Right kidney (tissue), 9 donors: ENCODE measurements at places on chromosomes 12 and 14.

DNA sequence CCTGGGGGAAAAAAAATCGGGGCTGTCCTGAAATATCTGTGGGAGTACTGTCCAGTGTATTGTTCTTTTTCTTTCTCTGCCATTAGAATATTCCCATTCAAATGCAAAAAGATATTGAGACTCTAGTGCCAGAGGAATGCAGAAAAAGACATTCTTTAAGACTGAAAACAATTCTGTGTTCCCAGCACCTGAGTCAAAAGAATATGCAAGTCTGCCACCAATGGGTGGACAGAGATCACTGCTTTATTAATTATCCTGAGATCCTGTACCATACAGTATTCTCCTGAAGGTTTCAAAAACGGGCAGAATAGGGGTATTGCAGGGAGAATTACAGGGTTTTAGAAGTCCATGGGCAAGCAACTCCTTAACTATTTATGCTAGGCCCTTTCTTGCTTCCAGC lies 361.8 kb downstream of the C12orf50 start:
- no peak for DNase-seq

GRCh38 chr14:90883782-90884181 lies 67.6 kb upstream of the TTC7B start:
- no peak for DNase-seq

DNA sequence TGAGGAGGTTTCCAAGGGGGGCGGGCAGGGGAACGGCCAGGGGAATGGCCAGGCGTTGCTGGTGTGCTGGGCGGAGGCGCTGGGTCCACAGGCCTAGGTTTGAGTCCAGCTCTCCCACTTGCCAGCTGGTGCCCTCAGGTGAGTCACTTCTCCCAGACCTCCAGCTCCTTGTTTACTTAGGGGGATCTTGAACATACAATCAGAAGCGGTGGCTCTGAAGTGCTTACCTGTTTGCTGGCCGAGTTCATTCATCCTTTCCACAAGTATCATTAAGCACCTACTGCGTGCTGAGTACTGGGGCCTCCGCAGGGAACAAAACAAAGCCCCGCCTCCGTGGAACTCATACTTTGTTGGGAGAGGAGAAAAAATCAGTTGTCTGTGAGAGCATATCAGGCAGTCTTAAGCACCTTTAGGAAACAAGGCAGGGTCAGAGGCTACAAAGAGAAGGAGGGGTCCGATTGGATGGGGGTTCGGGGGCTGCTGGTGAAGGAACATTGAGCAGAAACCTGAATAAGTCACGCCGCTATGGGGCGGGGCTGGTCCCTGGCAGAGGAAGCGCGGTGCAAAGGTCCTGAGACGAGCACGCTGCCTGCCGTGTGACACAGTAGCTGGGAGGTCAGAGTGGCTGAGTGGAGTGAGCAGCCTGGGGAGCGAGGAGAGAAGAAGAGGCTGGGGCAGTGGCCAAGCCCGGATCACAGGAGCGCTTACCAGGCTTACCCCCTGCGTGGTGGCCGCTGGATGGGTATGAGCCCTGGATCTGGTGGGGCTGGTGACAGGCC lies 15.1 kb downstream of the MVK start:
- DNase-seq, result no peak

DNA sequence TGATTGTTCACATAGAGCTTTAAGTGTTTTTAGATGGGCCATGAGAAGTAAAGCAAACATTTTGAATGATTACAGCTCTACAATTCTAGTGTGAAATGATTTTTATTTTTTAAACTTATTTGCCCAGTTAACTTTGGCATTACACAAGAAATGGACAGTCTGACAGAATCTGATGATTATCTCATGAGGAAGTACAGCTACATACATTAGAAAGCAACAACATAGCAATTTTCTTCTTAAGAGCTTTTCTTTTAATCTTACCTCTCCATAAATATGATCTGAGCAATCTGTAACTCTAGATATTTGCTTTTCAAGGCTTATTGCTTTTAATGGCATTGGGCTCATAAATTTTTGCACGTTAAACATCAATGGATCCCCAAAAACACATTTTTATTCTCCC lies 26.5 kb upstream of the PPP1R12A start:
- no peak for DNase-seq

- no peak for DNase-seq
Measured at GRCh38 chr12:51863363-51863932, 14.9 kb upstream of the FIGNL2 start.

DNA sequence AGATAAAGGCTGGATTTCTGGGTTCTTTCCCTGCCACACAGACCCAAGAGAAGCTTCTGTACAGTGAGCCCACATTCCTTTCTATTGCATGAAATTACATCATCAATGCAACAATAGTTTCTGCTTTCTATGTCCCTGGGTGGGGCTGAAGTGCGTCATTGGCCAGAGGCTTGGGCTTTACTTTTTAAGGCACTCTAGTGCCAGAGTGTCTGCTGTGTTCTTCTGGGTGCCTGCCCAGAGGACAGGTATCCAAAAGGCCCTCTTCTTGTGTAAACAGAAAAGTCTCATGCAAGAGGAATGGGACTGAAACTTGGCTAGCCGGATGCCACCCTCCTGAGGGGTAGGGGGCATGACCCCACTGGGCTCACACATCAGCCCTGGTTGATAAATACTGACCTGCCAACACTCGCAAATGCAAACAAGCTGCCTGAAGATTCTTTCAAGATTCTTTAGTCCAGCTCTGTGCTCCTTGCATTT lies 5.9 kb downstream of the KRT86 start:
- no peak for DNase-seq

DNA sequence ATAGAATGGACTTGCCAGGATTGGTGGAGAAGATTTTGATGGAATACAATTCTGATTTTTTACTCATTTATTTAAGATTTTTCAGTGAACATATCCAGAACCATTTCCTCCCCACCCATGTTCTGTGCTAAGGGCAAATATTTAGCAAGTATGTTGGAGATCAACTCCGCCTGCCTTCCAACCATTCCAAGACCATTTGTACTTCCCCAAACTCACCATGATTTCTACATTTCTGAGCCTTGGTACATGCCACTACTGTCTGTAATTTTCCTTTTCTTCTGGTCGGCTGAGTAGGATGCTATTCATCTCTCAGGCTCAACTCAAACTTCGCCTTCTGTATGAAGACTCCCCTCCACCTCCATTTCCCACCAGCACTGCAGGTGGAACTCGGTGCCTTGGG lies 150.6 kb downstream of the NTF3 start:
- DNase-seq, result no peak

DNA sequence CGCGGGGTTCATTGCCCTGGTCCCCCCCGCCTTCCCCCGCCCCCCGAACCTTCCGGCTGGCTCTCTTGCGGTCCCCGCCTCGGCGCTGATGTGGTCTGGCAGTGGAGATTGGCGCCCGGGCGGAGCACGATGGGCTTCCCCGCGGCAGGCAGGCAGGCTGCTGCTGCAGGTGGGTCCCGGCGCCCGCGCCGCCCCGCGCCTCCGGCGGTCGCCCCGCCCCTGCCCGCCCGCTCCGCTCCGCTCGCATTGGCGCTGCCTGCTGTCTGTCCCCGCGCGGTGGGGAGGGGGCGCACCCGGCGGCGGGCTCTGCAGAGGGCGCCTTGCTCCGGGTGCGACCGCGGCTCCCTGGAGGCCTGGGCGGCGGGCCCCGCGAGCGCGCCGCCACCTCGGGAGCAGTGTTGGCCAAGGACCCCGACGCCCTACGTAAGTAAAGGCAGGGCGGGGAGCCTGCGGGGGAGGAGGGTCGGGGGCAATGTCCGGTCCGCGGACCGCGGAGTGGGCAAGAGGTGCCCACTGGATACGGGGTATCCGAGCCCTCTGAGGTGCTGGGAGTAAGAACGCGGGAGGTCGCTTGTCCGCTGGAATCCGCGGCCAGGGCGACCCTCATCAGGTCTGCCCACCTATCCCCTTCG lies at the start of gene AKAP5:
Gene AKAP5 (plus strand): TSS at position 309 of the 632 bp plus-strand sequence. CDS start 2,896 bp downstream, outside the sequence.
- peak; percentile 74 for DNase-seq

- no peak for DNase-seq
Measured at GRCh38 chr14:25622763-25623162, 572.8 kb upstream of the STXBP6 start.

- no peak for DNase-seq
Measured at GRCh38 chr14:90349739-90350138, 18.0 kb upstream of the NRDE2 start.

DNA sequence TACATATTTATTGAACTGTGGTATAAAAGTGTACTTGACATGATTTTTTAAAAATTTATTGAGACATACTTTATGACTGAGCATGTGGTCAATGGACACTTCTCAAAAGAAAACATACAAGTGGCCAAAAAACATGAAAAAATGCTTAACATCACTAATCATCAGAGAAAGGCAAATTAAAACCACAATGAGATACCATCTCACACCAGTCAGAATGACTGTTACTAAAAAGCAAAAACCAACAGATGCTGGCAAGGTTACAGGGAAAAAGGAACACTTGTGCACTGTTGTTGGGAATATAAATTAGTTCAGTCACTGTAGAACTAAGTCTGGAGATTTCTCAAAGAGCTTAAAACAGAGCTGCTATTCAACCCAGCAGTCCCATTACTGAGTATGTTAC lies 1177.6 kb downstream of the GALC start:
- DNase-seq, result no peak

GRCh38 chr14:105485739-105486162 lies 935 bp upstream of the CRIP1 start:
- DNase-seq, result peak; percentile 72

DNA sequence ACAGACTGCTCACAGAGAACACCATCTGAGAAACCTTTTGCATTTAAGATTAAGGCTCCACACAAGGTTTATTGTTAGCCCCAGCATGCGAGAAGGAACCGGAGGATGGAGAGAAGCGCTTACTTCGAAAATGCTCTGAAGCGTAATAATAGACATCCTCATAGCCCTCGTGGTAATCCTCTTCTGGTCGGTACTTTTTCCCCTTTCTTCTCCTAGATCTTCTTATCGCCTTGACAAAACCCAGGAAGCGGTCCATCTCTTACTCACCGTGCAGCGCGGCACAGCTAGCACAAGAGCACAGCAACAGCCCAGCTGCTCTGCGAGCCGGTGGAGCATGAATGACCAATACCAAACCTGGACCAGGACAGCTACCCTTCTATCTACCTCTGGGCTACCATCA lies 125.1 kb upstream of the GRIP1 start:
- peak; percentile 13 for DNase-seq

DNA sequence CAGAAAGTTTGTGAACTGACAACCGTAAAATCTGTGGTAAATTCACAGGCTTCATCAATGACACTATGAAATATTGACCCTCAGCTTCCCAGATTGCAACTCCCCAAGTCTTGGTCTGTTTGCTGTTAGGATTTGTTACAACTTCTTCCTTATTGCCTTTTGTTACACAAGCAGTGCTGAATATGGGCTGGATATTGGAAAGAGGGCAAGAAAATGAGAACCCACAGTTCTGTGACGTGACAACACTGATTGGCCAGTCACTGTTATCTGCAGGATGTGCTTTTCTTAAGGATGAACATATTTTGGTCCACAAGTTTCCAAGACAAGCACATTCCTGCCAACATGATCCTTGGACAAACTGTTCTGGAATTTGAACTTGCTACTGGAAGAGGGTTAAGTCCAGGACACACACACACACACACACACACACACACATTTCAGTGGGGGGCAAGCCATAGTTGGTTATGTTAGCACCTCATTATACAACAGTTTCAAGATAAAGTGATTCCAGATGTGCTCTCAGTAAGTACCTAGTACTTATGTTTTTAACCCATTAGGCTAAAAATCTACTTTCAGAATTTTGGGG lies 16.6 kb upstream of the SLC38A2 start:
- no peak for DNase-seq

- no peak for DNase-seq
Measured at GRCh38 chr12:80219345-80219744, 120.0 kb downstream of the OTOGL start.

DNA sequence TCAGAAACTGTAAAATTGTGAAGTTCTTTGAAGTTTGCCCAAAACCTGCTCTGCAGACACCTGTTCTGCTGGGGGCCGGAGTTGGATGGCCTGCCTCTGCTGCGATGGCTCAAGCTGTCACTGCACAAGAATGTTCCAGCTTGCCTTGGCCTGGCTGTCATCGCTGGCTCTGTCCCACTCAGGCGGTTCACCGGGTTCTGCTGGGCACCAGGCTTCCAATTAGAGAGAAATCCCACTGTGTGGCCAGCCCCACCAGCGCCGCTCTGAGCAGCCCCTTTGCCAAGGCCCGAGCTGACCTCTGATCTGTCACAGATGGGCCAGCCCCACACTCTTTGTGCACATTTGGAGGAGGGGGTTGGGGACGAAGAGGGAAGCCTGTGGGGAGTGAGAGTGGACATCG lies 71.7 kb upstream of the GPATCH2L start:
- no peak for DNase-seq

- no peak for DNase-seq
Measured at GRCh38 chr12:115799610-115800009, 477.9 kb downstream of the MED13L start.

GRCh38 chr12:14367040-14367661 lies 1.7 kb downstream of the ATF7IP start:
- DNase-seq, result peak; percentile 49

- DNase-seq, result no peak
Measured at GRCh38 chr12:99976762-99977161, 8.0 kb downstream of the ANKS1B start.

DNA sequence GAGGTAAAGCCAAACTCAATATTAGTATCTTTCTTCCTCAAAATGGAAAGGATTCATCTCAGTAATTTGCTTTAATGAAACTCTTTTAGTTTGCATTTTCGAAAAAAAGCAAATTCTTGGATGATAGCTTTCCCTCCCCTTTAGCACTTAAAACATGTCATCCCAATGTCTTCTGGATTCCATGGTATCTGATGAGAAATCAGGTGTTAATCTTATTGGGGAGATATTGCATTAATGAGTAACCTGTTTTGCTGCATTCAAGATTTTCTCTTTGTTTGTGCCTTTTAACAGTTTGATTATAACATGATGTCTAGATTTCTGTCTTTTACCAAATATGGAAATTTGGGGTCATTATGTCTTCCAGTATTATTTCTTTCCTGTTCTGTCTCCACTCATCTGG lies 405.1 kb upstream of the FOXG1 start:
- no peak for DNase-seq

DNA sequence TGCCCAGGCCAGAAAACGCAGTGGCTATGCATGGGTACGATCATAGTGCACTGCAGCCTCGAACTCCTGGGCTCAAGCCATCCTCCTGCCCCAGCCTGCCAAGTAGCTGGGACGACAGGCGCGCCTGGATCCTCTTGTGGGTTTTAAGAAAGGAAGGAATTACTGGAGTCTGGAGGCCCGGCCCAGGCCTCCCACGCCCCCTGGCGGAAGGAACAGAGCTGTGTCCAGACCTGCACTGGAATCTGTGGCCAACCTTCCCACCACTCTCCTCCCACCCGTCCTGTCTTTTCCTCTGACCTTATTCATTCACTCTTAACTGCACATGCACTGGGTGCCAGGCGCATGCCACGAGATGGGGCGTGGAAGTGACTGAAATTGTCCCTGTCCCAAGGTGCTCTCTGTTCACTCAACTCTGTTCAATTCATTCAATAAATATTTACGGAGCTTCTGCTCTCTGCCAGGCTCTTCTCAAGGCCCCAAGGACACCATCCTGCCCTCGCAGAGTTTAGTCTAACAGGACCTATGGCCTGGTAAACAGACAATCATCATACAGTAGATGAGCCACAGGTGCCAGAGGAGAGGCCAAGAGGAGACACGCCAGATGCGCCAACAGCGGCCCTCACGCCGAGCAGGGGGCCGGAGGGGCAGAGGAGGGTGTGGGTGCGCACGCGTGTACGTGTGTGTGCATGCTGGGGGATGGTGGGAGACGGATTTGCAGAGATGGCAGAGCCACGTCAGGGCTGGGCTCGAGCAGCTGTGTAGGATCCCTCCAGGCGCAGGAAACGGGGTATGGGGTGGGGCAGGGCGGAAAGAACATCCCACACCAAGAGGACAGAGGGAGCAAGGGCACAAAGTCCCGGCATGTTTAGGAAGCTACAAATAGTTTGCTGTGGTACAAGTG lies 13.7 kb upstream of the TMEM106C start:
- DNase-seq, result peak; percentile 52

- no peak for DNase-seq
Measured at GRCh38 chr14:103736546-103737431, 21.2 kb downstream of the ZFYVE21 start.
